ENCODE measurements at places on chromosomes 7 and 10.

- no peak for DNase-seq
Observed at GRCh38 chr10:108187408-108188012, 1023.0 kb upstream of the SORCS1 start.

- no peak for DNase-seq
Observed at GRCh38 chr7:43265139-43265538, 152.7 kb downstream of the HECW1 start.

GRCh38 chr7:24907311-24907886 lies 72.6 kb downstream of the OSBPL3 start:
- DNase-seq: no peak

GRCh38 chr7:84923348-84923747 lies 263.5 kb downstream of the SEMA3D start:
- DNase-seq: no peak

DNA sequence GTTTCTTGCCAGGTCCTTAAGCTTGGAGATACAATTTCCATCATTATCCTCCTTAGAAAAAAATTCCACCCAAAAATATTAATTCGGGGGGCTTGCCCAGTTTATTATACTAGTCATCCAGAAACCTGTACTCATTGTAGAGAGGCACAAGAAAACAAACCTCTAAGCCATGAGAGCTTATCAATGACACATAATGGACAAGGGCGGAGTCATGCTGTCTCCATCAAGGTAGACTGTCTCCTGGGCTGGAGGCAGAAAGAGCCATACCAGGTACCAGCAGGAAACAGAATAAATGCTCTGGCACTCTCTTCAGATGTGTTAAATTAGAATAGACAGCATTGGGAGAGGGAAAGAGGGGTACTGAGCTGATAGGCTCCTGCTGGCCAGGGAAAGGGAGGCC lies 69.8 kb upstream of the GSDME start:
- DNase-seq: no peak

GRCh38 chr7:102063690-102064180 lies 222.9 kb upstream of the SH2B2 start:
- peak; percentile 11 for DNase-seq
